ENCODE measurements at places on chromosomes 12 and 14. TPM values are rescaled to one million over a fixed set of nuclear protein-coding genes. Genes with fewer than 3 reads are reported as not detected.

DNA sequence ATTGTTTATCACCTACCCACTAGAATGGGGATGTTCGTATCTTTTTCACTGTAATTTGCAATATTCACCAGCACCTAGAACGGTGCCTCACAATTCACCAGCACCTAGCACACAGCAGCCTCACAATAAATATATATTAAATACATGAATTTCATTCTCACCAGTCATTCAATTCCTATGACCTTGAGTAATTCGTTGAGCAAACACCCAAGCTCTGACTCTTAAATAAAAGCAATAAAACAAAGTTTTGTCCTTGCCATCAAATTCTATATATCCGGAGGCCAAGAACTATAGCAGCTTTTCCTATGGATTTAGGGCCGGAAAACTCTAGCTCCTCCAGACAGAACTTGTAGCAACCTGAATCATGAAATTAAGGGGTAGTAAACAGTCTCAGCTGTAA is 981 bp downstream of the VTI1B start:
- DNase-seq = no peak

- peak; percentile 88 for DNase-seq
Measured at GRCh38 chr12:6867413-6868210, at the start of gene TPI1. Gene TPI1, plus strand, starts transcription at chr12:6867531. Its CDS starts 36 bp downstream, at chr12:6867567.

TMEM63C gene
- not detected for total RNA-seq

DNA sequence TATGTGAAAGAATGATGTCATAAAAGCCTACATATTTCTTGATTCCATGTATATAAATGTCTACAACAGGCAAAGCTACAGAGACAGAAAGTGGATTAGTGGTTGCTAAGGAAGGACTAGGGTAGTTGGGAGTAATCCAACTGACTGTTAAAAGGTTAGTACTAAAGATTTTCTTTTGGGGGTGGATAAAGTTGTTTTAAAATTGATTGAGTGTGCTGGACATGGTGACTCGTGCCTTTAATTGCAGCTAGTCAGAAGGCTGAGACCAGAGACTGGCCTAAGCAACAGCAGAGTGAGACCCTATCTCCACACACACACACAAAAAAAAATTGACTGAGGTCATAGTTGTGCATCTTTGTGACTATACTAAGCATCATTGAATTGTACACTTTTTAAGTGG is 234.3 kb downstream of the C12orf50 start:
- no peak for DNase-seq

DNA sequence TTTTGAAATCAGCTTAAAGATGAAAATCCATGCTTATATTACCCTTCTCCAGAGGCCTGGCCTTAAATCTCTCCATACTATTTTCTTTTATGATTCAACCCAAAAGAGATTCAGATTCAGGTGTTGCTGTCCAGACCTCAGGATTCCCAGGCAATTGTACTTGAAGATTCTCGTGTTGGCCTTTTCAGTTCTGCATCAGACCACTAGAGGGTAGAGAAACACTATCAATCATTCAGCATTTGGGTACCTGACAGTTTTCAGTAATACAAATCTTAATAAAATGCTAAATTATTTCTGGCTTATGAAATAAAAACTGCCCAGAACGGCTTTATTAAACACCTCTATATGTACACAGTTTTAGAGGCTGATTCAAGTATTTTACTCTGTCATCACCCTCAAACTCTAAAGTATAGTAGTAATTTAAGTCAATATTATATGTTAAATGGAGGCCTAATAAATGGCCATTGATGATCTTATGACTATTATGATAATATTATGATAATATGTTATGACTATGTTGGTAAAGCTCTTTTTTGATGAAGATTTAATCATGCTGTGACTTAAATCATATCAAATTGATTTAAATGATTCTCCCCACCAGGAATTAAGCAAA is 301.1 kb downstream of the DUSP6 start:
- no peak for DNase-seq

ZBTB1 gene
- total RNA-seq = 23.7 TPM

C3AR1 gene
- 10.4 TPM for total RNA-seq

DNA sequence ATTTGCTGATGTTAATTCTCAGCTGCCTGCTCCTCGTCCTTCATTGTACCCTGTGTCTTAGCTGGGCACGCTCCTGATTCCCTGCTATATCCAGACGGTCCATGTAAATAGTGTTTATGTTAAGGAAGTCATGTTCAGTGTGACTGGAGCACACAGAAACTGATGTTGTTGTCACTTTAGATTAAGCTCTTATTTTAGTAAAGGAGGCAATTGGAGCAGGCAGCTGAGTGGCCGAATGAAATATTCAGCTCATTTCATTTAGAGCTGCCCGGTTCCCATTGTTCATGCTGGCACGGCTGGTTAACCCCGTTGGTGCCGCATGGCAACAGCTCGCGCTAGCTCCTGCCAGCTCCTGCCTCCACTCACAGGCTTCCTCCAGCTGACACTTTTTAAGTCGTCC is 446.8 kb upstream of the SOX5 start:
- no peak for DNase-seq

DNA sequence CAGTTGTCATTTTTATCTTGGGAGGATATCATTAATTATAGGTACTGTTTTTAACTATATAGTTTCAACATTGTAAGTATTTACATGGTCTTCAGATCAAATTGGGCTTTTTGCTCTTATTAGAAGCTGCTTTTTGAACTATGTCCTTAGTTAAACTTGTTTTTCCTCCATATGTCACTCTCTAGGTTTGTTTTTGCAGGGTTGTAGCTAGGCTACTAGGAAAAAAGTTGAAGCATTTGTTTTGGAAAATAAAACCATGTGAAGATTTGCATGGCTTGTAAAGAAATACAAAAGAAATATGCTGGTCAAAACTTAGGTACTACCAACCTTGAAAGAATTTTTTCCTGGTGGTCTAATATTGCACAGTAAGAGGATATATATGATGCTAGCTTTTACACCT is 3.4 kb downstream of the ARID2 start:
- DNase-seq = no peak

CEBPE gene
- not detected for total RNA-seq

FBXO34 gene
- 18.8 TPM for total RNA-seq

All from left cardiac atrium (tissue), 4 donors.